CD4-positive, alpha-beta T cell treated with Interleukin-2 at 100 ng/mL for 4 hours (primary cell): ENCODE measurements at places on chromosomes 6 and 20.
A peak's percentile ranks its signal among the peaks of the same experiment; 100 is the strongest.

GRCh38 chr6:89357390-89357789 lies 4.9 kb upstream of the UBE2J1 start:
- DNase-seq: peak; percentile 15

DNA sequence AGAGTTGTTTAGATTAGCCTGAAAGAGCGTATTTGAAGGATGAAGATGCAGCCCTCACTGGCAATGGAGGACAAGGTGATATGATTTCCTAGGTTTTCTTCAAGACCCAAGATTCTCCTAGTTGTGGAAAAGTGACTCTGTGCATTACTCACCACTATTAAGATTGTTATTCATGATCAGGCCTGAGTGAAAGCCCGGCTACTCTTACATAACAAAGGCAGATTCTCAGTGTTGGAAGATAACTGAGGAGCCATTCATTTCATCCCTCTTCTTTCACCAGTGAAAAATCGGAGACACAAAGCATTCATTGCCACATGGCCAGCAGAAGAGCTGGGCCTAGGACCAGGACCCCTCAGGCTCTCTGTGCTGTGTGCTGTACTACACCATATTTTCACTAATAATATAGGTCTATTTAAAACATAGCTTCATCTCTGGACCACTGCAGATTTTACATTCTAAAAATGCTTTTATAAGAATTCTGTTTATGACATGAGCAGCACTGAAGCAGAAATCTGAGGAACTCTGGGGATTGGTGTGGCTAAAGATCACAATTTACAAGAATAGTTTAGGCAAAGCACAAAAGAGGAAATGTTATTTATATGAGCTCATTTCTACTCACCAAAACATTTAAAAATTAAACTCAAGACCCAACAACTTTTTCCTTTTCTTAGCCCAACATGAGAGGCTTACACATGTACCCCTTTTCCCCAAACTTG lies 181.9 kb upstream of the CCN2 start:
- no peak for DNase-seq

DNA sequence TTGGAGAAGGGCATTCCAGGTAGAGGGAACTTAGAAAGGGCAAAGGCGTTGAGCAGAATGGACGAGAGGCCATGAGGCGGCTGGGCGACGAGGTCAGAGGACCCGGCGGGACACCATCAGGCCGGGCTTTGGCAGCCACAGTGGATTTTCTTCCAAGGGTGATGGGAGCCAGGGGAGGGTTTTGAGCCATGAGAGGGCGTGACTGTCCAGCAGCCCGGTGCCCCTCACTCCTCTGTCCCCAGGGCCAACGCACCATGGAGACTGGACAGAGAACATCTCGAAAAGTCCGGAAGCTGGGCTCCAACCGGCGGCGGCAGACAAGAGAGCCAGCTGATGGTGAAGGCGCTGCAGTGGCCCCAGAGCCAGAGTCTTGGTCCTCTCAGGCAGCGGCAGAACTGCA lies 6.4 kb downstream of the RAB44 start:
- DNase-seq: no peak

GRCh38 chr6:4504700-4505099 lies 271.5 kb upstream of the CDYL start:
- no peak for DNase-seq

DNA sequence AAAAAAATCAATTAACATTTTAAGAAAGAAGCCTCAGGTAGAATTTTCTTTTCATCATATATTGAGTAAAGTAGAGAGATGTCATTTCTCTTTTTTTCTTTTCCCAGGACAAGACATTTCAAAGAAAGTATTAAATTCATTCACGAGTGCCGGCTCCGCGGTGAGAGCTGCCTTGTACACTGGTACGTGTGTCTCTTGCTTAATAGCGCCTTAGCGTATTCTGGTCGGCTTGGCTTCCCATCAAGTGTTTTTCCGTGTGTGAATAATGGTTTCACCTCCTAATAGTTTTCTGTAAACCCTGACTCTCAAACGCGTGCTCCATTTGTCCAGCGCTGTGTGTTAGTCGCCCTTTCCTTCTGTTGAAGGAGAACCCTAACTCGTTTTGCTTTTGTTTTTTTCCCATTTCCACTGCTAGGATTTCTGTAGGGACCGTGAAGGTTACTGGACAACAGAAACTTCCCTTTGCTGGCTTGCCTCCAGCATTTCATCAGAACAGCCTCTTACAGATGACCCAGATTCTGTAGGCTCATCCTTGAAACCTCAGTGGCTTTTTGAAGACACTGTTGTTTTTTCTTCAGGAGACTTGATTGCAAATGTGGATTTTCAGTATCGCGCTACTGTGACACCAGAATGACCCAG lies 45.7 kb upstream of the IRF4 start:
- no peak for DNase-seq

DNA sequence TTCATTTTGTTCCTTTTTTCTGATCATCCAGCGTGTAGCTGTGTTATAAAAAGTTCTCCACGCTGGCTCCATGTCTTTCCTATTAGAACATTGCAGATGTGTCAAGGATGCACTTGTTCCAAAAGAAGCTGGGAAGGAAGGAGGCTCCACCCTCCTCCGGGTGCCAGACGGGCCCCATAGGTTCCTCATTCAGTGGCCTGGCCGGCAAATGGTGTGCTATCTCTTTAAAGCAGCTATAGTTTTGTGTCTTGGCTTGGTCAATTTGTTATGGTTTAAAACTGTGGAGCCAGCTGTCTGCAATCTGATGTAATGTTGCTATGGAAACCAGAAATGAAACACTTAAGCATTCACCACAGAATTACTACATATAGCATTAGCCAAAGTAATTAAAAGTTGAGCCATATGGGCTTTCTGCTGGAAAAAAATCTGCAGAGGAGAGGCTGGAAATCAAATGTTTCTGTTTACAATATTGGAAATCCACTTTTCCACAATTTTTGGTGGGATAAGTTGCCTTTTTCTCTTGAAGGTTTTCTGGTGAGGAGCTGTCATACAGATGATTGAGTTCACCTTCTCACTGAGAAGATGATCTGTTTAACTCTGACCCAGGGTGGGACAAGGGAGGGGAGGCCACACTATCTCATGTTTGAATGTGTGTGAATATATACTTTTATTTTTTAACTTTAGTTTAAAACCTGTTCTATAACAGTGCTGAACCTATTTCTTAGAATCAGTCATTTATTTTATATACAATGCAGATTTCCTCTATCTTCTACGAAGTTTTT lies 167.4 kb downstream of the SASH1 start:
- DNase-seq: no peak

GRCh38 chr6:24564081-24564480 lies 69.3 kb downstream of the ALDH5A1 start:
- DNase-seq: no peak

DNA sequence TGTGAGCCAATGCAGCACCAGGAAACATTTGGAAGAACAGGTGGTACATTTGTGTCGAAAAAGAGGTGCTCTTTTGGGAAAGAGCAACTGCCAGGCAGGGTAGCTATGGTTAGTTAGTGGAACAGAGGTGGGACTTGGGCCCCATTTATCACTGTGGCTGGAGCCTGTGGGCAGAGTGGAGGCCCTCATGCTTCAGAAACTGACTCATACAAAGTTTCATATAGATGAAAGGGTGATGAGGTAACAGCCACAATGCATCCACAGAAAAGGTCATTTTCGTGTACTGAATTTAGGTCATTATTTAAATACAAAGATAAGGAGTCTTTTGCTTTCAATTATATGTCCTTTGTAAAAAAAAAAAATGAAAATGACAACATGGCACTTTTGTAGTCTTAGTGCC lies 76.4 kb upstream of the HS3ST5 start:
- no peak for DNase-seq

DNA sequence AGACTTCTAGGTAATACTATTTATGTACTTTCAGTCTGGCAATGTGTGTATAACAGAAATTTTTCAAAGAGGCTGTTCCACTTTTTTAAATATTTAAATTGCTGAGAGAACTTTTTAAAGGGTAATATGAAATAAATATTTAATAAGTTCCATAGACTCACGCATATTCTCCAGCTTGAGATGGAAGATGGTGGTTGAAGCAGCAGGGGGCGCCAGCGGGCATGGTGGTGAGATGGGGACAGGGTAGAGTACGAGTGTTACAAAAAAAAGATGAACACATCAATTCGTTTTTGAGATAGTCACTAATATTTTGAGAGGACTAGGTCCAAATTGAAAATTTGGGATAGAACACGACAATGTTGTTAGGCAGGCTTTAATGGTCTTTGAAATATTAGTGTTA lies 68.4 kb downstream of the RSPO3 start:
- peak; percentile 43 for DNase-seq

GRCh38 chr6:44431118-44431725 lies 43.7 kb downstream of the CDC5L start:
- peak; percentile 52 for DNase-seq

- no peak for DNase-seq
Observed at GRCh38 chr6:144160431-144161005, 10.2 kb downstream of the STX11 start.

- DNase-seq: no peak
Observed at GRCh38 chr6:31122791-31123706, 2.8 kb upstream of the CDSN start.
